ENCODE measurements at places on chromosomes 3 and 15. TPM values are rescaled to one million over a fixed set of nuclear protein-coding genes. Genes with fewer than 3 reads are reported as not detected.

GRCh38 chr15:78075490-78076230 lies 1.9 kb downstream of the TBC1D2B start:
- peak overlapping the region; percentile 80 for H3K4me3 ChIP-seq
- H3K27ac ChIP-seq: peak overlapping the region; percentile 96
- no peak for DNase-seq
- H3K36me3 ChIP-seq: no peaks in the 10 kb centered on the region
- no peaks in the 10 kb centered on the region for H3K27me3 ChIP-seq

GRCh38 chr3:79564192-79564591 lies 203.6 kb downstream of the ROBO1 start:
- H3K27me3 ChIP-seq: no peaks in the 10 kb centered on the region
- no peaks in the 10 kb centered on the region for H3K36me3 ChIP-seq
- no peak overlapping the region for H3K27ac ChIP-seq

GRCh38 chr3:146166415-146166821 lies 5.4 kb upstream of the PLOD2 start:
- no peaks in the 10 kb centered on the region for H3K27me3 ChIP-seq
- peak overlapping the region; percentile 93 for H3K27ac ChIP-seq
- H3K36me3 ChIP-seq: peaks cover 3% of the 10 kb centered on the region
- H3K4me3 ChIP-seq: no peak overlapping the region
- H3K4me1 ChIP-seq: peaks cover 51% of the 10 kb centered on the region

DNA sequence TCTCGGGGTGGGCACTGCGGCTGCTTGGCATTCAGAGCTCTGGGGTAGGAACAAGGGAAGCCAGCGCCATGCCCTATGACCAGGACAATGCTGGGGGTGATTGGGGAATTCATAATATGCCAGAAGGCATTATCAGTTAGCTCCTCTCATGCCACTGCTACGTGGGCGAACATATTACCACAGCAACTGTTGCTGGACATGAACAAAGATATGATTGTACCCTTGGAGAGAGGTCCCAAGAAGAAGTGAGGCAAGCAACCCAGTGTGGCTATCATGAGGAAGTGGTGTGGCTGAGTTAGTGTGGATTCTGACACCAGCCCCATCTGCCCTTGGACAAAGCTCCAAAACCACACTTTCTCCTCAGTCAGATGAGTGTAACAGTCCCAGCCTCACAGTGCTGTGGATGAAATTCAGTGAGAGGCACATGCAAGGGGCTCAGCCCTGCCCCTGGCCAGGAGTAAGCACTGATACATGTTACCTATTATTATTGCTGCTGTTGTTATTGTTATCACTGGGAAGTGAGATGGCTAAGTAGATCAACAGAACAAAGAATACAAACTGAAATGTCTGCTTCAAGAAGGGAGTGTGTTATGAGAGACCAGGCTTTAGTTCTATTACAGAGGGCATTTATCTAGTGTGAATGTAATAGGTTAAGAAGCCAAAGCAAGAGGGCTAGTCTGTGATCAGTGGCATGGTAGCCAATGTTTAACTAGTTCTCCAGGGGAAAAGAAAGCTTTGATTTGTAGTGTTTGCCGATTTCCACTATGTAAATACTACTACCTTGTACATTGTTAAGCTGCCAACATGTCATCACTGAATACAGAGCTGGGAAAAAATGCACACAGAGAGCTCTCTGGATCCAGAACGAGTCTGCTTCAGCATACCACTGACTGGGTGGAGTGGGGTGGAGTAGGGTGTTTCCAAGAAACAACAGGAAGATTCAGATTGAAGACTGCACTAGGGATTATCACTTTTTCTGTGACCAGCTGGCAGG lies 222.3 kb upstream of the EIF1B start:
- peaks cover 13% of the 10 kb centered on the region for H3K27me3 ChIP-seq
- H3K4me1 ChIP-seq: no peaks in the 10 kb centered on the region
- no peak overlapping the region for H3K4me3 ChIP-seq
- DNase-seq: no peak

DNA sequence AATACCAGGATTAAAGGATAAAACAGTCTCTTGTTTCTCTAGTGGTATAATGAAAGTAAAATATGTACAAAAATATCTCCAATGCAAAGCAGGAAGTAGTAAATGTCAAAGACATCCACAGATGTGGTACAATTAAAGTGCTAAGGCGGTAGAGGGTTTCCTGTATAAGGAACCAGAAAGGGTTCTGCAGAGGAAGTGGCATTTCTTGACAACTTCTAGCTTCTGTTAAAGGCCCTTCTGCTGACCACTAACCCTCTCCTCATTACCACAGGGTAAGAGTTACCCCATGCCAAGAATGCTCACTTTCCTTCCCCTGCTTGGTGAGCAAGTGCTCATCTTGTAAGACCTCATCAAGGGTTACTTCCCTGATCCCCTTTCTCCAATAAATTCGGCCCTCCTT lies 883.6 kb upstream of the NR2F2 start:
- H3K4me1 ChIP-seq: peaks cover 17% of the 10 kb centered on the region
- DNase-seq: no peak
- H3K27me3 ChIP-seq: no peaks in the 10 kb centered on the region
- no peak overlapping the region for H3K4me3 ChIP-seq
- H3K36me3 ChIP-seq: no peaks in the 10 kb centered on the region
- H3K27ac ChIP-seq: no peak overlapping the region

- no peak overlapping the region for H3K4me3 ChIP-seq
- DNase-seq: no peak
- no peak overlapping the region for H3K27ac ChIP-seq
- no peaks in the 10 kb centered on the region for H3K36me3 ChIP-seq
- no peaks in the 10 kb centered on the region for H3K27me3 ChIP-seq
Observed at GRCh38 chr15:77094397-77095030, 23.6 kb upstream of the TSPAN3 start.

DNA sequence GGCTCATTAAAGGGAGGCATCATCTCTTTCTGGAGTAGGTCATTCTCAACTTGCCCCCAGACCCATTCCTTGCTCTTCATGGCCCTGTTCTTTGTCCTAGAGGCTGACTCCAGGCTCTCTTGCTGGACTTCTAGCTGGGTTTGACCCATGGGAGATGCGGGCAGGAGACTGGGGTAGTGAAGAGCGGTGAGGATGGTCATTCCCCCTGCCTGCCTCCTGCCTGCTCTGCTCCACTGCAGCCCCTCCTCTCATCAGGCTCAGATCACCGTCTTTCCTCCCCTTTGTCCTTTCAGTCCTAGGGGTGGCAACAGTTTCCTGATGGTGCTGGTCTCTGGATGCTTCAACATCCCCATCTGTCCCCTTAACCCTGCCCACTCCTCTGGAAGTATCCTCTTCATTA lies 170.9 kb downstream of the ABHD5 start:
- H3K4me1 ChIP-seq: no peaks in the 10 kb centered on the region
- no peak overlapping the region for H3K4me3 ChIP-seq
- H3K27me3 ChIP-seq: peaks cover 54% of the 10 kb centered on the region

GRCh38 chr3:53583161-53583690 lies 88.8 kb downstream of the CACNA1D start:
- peaks cover 3% of the 10 kb centered on the region for H3K4me1 ChIP-seq
- no peaks in the 10 kb centered on the region for H3K27me3 ChIP-seq
- no peak for DNase-seq
- H3K36me3 ChIP-seq: no peaks in the 10 kb centered on the region
- no peak overlapping the region for H3K4me3 ChIP-seq

DNA sequence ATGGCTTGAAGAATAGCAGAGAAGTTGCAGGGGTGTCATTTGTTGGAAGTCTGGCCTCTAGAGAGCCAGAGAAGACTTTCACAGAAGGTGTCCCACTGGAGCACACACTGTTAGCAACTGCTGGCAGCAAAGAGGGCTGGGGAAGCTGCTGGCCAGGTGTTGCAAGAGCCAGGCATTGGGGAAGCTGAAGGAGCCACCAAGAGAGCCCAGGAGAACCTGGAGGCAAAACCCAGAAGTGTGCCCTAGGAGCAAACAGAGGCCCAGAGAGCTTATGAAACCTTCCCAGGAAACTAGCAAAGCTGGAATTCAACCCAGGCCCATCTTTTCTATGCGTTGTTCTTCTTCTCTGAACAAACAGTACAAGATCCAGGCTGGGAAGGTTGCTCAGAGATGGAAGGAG lies 132.7 kb upstream of the TRIM42 start:
- no peaks in the 10 kb centered on the region for H3K36me3 ChIP-seq
- peaks cover 21% of the 10 kb centered on the region for H3K27me3 ChIP-seq
- no peak overlapping the region for H3K27ac ChIP-seq
- no peak overlapping the region for H3K4me3 ChIP-seq
- DNase-seq: no peak

GRCh38 chr3:58731673-58732072 lies 65.1 kb upstream of the FAM3D start:
- no peaks in the 10 kb centered on the region for H3K4me1 ChIP-seq
- DNase-seq: no peak
- H3K4me3 ChIP-seq: no peak overlapping the region

GRCh38 chr3:4356546-4357410 lies 53.6 kb downstream of the SETMAR start:
- H3K4me1 ChIP-seq: peaks cover 25% of the 10 kb centered on the region
- H3K27me3 ChIP-seq: no peaks in the 10 kb centered on the region
- H3K27ac ChIP-seq: peak overlapping the region; percentile 66
- DNase-seq: no peak
- no peak overlapping the region for H3K4me3 ChIP-seq
- peaks cover 8% of the 10 kb centered on the region for H3K36me3 ChIP-seq

DNA sequence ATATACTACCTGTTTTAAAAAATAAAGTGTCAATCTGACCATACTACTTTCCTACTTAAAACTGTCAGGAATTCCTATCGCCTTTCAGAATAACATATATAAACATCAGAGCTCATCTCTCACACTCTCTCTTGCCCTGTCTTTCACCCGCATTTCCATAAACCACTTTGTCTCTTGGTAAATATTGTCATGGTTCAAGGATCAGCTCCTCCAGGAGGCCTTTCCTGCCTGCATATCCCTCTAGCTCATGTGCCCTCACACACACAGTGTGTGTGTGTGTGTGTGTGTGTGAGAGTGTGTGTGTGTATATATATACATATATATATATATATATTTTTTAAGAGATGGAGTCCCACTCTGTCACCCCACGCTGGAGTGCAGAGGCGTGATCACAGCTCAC lies 6.7 kb downstream of the SUMF1 start:
- no peak overlapping the region for H3K4me3 ChIP-seq
- H3K4me1 ChIP-seq: no peaks in the 10 kb centered on the region
- no peak overlapping the region for H3K27ac ChIP-seq
- H3K36me3 ChIP-seq: no peaks in the 10 kb centered on the region

GRCh38 chr3:196632046-196632751 lies 7.3 kb upstream of the NRROS start:
- H3K27ac ChIP-seq: peak overlapping the region; percentile 62
- peak; percentile 70 for DNase-seq
- H3K27me3 ChIP-seq: peaks cover 6% of the 10 kb centered on the region
- peak overlapping the region; percentile 81 for H3K4me3 ChIP-seq

DNA sequence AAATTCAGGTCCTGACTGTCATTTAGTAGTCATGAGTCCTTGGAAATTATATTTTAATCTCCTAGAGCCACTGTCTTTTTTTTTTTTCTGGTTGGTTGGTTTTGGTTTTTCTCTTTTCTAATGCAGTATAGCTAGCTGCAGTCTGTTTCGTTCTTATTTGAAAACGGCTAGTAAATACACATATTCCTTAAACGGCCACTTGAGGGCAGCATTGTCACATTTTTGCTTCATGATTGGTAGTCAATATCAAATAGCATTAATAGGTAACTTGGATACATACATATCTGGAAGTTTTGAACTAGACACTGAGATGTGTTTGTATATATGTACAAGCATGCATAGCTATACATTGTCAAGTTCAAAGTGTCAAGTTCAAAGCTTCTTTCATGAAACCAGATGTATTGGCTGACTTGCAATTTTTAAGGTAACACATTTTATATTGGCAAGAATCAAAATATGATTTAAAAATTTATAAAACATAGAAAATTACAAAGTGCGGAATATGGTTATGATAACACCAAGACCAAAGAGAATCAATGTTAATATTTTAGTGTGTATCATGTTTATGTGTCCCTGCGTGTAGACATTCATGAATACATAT lies 22.5 kb downstream of the GABRA5 start:
- no peaks in the 10 kb centered on the region for H3K4me1 ChIP-seq
- no peak overlapping the region for H3K4me3 ChIP-seq
- H3K27ac ChIP-seq: no peak overlapping the region
- H3K27me3 ChIP-seq: peaks cover 14% of the 10 kb centered on the region
- peak; percentile 64 for DNase-seq
- H3K36me3 ChIP-seq: no peaks in the 10 kb centered on the region

GRCh38 chr3:10599444-10599843 lies 94.1 kb upstream of the ATP2B2 start:
- H3K4me1 ChIP-seq: no peaks in the 10 kb centered on the region
- no peaks in the 10 kb centered on the region for H3K36me3 ChIP-seq
- no peak overlapping the region for H3K4me3 ChIP-seq
- no peak for DNase-seq
- H3K27ac ChIP-seq: no peak overlapping the region
- peaks cover 30% of the 10 kb centered on the region for H3K27me3 ChIP-seq

- peak; percentile 31 for DNase-seq
- no peak overlapping the region for H3K4me3 ChIP-seq
- H3K27me3 ChIP-seq: peaks cover 32% of the 10 kb centered on the region
- H3K4me1 ChIP-seq: no peaks in the 10 kb centered on the region
Observed at GRCh38 chr3:133881939-133882825, 13.5 kb downstream of the RAB6B start.

DNA sequence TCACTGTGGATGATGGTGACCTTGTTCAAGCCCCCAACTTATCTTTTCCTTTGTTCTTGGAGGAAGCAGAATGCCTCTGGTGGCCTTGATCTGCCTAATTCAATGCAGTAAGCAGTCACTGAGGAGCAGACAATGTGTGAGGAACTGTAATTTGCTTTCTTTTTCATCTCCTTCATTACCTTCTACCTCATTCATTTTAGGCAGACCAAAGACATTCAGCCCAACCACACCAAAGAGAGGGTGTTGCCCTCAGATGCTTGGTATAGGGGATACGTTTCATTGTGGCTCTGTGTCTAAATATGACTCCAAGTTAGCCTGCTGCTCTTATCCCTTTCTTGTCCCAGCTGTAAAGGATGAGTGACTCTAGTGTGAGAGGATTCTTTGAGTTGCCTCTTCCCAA lies 15.3 kb downstream of the EXOSC7 start:
- DNase-seq: no peak
- H3K4me1 ChIP-seq: peaks cover 31% of the 10 kb centered on the region
- H3K27me3 ChIP-seq: no peaks in the 10 kb centered on the region
- peaks cover 13% of the 10 kb centered on the region for H3K36me3 ChIP-seq
- H3K27ac ChIP-seq: no peak overlapping the region
- H3K4me3 ChIP-seq: no peak overlapping the region

The CAMK1 gene
- 9.7 TPM for total RNA-seq

The HACL1 gene
- total RNA-seq: 25.4 TPM

The ZPLD1 gene
- not detected for total RNA-seq

The CHRNA7 gene
- 3.0 TPM for total RNA-seq

The PCLAF gene
- total RNA-seq: 16.6 TPM

The FEZF2 gene
- not detected for total RNA-seq

The SLC2A2 gene
- not detected for total RNA-seq

The GPR176 gene
- total RNA-seq: 3.8 TPM
